ENCODE measurements at places on chromosomes 6 and 20.

GRCh38 chr6:169070506-169071176 is 183.0 kb downstream of the THBS2 start:
- DNase-seq, result peak; percentile 89

DNA sequence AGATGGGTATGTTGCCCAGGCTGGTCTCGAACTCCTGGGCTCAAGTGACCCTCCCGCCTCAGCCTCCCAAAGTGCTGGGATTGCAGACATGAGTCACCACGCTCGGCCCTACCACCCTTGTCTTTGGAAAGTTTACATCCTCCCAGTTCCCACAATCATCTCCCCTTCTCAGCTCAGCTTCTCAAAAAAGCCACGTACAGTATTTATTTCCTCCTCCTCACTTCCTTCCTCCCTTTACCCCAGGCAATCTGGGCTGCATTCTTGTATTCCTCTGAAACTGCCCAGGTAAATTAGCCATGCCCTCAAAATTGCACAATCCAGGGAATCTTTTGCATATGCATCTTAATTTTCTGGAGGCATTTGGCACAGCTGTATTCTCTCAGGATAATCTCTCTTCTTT is 7.4 kb upstream of the SLC23A2 start:
- DNase-seq, result no peak

- peak; percentile 27 for DNase-seq
These were observed 3.5 kb downstream of the SIRPA start for GRCh38 chr20:1898482-1899240.

- DNase-seq, result no peak
These were observed 23.9 kb upstream of the RBBP8NL start for GRCh38 chr20:62451156-62451767.

GRCh38 chr6:107624050-107624449 is 134.1 kb downstream of the SOBP start:
- DNase-seq, result no peak

GRCh38 chr6:4017834-4018170 is 61.1 kb downstream of the FAM217A start:
- no peak for DNase-seq

DNA sequence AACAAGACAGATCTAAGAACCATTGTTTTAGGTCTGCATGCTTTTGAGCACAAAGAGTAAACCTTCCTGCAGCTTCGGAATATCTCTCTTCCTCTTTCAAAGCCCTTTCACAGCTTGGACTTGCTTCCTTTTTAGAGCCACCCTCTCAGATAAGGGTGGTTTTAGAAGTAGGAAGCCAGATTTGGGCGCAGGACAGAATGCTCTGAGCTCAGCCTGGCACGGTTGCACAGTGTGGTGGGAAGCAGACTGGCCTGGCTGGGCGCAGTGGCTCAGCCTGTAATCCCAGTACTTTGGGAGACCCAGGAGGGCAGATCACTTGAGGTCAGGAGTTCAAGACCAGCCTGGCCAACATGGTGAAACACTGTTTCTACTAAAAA is 35.6 kb upstream of the PNRC1 start:
- DNase-seq, result peak; percentile 74

All from Right ventricle myocardium inferior (tissue), 1 donor.